ENCODE measurements at places on chromosomes 11 and 22. TPM values are rescaled to one million over a fixed set of nuclear protein-coding genes. Genes with fewer than 3 reads are reported as not detected.

SYCE3 gene
- total RNA-seq, result not detected

- H3K4me3 ChIP-seq, result no peak overlapping the region
- H3K27ac ChIP-seq, result no peak overlapping the region
- H3K4me1 ChIP-seq, result no peaks in the 10 kb centered on the region
- no peak for DNase-seq
- no peaks in the 10 kb centered on the region for H3K36me3 ChIP-seq
These were observed 118.1 kb downstream of the MPPED1 start for GRCh38 chr22:43529934-43530333.

GRCh38 chr22:48981371-48982061 is 846.2 kb downstream of the BRD1 start:
- H3K27ac ChIP-seq, result no peak overlapping the region
- H3K4me3 ChIP-seq, result no peak overlapping the region
- H3K4me1 ChIP-seq, result no peaks in the 10 kb centered on the region
- H3K27me3 ChIP-seq, result no peaks in the 10 kb centered on the region
- H3K36me3 ChIP-seq, result no peaks in the 10 kb centered on the region
- DNase-seq, result no peak

SHANK3 gene
- total RNA-seq, result 5.1 TPM

C22orf42 gene
- not detected for total RNA-seq

DNA sequence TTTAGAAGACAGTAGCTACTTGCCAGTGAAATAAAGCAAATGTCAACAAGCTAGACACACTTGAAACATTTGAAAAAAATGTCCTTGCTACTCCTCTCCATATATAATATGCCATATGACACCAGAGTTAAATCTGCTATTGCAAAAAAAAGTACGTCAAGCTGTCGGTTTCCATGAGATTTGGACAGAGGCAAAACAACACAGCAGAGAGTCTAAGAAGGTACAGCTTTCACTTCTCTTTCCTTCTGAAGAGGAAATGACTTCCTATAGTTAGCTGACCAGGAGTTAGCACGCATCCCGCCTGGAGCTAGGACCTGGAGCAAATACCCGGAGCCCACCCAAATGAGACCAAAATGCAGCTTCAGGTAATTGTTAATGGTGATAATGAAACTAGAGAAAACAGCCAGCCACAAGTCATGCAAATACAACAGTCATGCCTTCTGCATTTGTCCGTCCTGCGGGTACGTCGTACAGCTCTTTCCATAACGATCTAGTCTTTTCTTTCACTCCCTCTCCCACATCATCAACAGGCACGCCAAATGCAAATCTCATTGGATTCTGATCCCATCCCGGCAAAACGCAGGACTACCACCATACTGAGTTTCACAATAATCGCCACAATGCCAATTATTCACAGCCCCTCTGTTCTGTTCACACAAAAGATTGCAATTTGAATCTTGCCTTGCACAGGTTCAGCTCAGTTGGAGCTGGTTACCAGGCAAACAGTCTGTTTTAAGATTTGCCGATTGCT is 395.0 kb upstream of the CCDC90B start:
- no peaks in the 10 kb centered on the region for H3K27me3 ChIP-seq
- no peaks in the 10 kb centered on the region for H3K36me3 ChIP-seq
- H3K4me1 ChIP-seq, result no peaks in the 10 kb centered on the region
- DNase-seq, result no peak
- H3K27ac ChIP-seq, result no peak overlapping the region

DNA sequence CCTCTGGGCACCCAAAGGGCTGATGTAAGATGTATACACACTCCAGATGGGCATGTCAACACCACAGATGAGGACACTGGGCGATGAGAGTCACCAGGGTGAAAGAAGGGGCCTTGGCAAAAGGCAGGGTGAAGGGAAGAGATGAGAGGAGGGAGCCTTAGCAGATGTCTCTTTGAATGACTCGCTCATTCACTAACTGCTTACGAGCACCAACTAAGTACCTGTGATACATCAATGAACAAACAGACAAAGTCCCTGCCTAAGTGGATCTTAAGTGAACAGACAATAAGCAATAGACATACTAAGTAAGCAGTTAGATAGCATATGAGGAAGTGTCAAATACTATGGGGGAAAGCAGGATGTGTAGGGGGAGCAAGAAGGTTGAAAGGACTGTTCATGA is 7.5 kb downstream of the ME3 start:
- H3K36me3 ChIP-seq, result no peaks in the 10 kb centered on the region
- no peak for DNase-seq
- no peak overlapping the region for H3K4me3 ChIP-seq
- H3K27ac ChIP-seq, result no peak overlapping the region
- H3K4me1 ChIP-seq, result no peaks in the 10 kb centered on the region

OR51V1 gene
- total RNA-seq, result not detected

OR5A1 gene
- total RNA-seq, result not detected

MMP13 gene
- not detected for total RNA-seq

CD59 gene
- 74.2 TPM for total RNA-seq

- no peak overlapping the region for H3K4me3 ChIP-seq
- no peaks in the 10 kb centered on the region for H3K27me3 ChIP-seq
- DNase-seq, result no peak
- no peaks in the 10 kb centered on the region for H3K4me1 ChIP-seq
These were observed 11.1 kb downstream of the OR5A2 start for GRCh38 chr11:59415111-59415510.

GRCh38 chr11:117327567-117328374 is at the start of gene CEP164:
Gene CEP164, plus strand, starts transcription at chr11:117327854. Its CDS starts 10,733 bp downstream, at chr11:117338587.
- H3K4me3 ChIP-seq, result peak within 1 kb of the TSS; percentile 98
- H3K27me3 ChIP-seq, result no peaks in the 10 kb centered on the region

DNA sequence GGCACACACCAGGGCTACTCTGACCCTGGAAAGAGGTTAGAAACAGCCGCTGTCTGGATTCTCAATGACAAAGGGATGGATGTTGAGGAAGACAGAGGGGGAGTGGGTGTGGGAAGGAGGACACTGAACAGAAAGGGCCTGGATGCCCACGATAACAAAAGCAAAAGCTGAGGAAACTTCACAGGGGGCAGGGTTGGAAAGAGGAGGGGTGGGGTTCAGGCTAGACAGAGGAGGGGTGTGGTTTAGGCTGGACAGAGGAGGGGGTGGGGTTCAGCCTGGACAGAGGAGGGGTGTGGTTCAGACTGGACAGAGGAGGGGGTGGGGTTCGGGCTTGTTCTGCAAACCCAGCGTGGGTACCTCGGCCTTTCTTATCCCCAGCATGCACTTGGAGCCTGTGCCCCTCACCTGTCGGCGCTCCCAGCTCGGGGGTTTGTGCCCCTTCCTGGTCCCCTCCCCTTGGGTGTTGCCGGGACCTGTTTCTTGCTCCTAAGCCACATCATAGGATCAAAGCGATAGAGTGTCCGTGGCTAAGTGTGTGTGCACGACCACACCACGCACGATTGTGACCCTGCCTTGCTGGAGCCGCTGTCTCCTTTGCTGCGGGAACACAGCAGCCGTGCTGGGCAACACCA is 75.6 kb downstream of the BRD1 start:
- no peaks in the 10 kb centered on the region for H3K36me3 ChIP-seq
- H3K27me3 ChIP-seq, result no peaks in the 10 kb centered on the region
- H3K4me3 ChIP-seq, result no peak overlapping the region
- no peak for DNase-seq
- H3K27ac ChIP-seq, result no peak overlapping the region

MUC5AC gene
- not detected for total RNA-seq

DNA sequence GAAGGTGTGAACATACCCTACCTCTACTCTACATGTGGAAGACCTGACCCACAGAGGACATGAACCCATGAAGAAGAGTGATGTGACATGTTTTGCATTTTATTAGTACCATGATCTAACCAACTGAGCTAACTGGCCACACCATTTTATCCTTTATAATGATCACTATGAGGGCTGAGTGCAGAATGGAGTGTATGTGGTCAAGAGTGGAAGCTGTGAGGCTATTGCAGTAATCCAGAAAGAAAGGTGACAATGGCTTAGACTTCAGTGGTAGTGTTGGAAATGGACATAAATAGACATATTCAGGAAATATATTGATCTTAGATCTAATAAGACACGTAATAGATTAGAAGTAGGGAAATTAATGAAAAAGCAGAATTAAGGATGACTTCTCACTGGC is 3.8 kb downstream of the SRSF8 start:
- H3K36me3 ChIP-seq, result no peaks in the 10 kb centered on the region
- DNase-seq, result no peak
- H3K4me1 ChIP-seq, result peaks cover 17% of the 10 kb centered on the region
- no peak overlapping the region for H3K27ac ChIP-seq
- no peak overlapping the region for H3K4me3 ChIP-seq

DNA sequence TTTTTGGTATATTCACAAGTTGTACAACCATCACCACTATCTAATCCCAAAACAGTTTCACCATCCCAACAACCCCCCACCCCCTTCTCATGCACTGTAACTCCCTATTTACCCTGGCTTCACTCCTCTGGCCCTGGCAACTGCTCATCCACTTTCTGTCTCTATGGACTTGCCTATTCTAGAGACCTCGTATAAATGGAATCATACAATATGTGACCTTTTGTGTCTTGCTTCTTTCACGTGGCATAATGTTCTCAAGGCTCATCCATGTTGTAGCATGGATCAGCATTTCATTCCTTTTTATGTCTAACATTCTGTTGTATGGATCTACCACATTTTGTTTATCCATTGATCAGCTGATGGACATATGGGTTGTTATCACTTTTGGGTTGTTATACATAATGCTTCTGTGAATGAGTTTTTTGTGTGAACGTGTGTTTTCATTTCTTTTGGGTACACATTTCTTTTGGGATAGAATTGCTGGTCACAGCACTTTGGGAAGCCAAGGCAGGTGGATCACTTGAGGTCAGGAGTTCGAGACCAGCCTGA is 46.1 kb downstream of the GDPD5 start:
- H3K4me3 ChIP-seq, result no peak overlapping the region
- peaks cover 44% of the 10 kb centered on the region for H3K4me1 ChIP-seq
- H3K27ac ChIP-seq, result no peak overlapping the region
- H3K36me3 ChIP-seq, result no peaks in the 10 kb centered on the region

DNA sequence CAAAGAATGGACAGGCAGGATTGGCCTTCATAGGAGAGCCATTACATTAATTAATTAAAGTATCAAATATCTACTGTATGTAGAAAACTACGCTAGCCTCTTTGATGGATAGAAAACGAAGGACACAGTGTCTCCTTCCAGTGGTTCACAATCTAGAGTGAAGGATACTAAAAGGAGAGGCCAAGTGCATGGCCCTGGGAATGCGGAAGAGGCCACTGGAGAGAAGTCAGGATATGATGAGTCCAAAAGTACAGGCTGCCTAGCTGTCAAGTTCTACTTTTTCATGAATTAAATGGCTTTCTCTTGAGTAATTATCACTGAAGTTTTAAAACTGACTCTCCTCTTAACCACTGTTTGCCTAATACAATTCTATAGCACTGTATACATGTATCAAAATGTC is 41.9 kb downstream of the ATG16L2 start:
- peaks cover 5% of the 10 kb centered on the region for H3K36me3 ChIP-seq
- H3K27ac ChIP-seq, result no peak overlapping the region
- no peak overlapping the region for H3K4me3 ChIP-seq
- no peaks in the 10 kb centered on the region for H3K4me1 ChIP-seq
- no peaks in the 10 kb centered on the region for H3K27me3 ChIP-seq

LRRC56 gene
- total RNA-seq, result 0.23 TPM

- peaks cover 11% of the 10 kb centered on the region for H3K36me3 ChIP-seq
- no peak for DNase-seq
- H3K27me3 ChIP-seq, result no peaks in the 10 kb centered on the region
These were observed 27.1 kb upstream of the NUP50 start for GRCh38 chr22:45136594-45136993.

DNA sequence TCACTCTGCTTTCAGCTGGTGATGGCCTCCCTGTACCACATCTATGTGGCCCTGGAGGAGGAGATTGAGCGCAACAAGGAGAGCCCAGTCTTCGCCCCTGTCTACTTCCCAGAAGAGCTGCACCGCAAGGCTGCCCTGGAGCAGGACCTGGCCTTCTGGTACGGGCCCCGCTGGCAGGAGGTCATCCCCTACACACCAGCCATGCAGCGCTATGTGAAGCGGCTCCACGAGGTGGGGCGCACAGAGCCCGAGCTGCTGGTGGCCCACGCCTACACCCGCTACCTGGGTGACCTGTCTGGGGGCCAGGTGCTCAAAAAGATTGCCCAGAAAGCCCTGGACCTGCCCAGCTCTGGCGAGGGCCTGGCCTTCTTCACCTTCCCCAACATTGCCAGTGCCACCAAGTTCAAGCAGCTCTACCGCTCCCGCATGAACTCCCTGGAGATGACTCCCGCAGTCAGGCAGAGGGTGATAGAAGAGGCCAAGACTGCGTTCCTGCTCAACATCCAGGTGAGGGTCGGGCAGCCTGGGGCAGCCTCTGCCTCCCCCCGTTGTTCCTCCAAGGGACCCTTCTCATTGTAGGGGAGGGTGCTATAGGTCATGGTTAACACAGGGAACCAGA is 5.9 kb downstream of the HMOX1 start:
- H3K36me3 ChIP-seq, result peaks cover 25% of the 10 kb centered on the region
- peaks cover 28% of the 10 kb centered on the region for H3K4me1 ChIP-seq
- no peak overlapping the region for H3K4me3 ChIP-seq

DNA sequence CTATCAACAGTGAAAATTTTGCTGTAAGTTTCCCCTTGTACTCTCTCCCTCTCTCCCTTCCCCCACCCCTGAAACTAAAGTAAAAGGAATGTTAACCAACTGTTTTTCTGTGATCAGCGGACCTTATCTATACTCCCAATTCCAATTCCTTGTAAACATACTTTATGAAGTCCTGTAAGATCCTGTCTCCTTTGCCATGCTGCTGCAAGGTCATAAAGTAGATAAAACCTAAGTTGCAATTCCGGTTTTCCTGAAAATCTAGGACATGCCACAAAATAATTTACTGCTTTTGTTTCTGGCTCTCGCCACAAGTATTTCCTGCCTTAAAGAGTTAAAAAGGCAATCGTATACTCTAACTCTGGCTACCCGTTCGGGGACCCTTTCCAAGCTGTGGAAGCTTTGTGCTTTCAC is 1469.0 kb downstream of the LRRC4C start:
- H3K27me3 ChIP-seq, result no peaks in the 10 kb centered on the region
- no peaks in the 10 kb centered on the region for H3K4me1 ChIP-seq

Data from liver (tissue), 10 donors.